Activated CD4-positive, CD25-positive, alpha-beta regulatory T cell treated with anti-CD3 and anti-CD28 coated beads, Interleukin-2, amount 50 U/mL, for 16 hours (primary cell): ENCODE measurements at places on chromosomes 12 and 14.
A peak's percentile ranks its signal among the peaks of the same experiment; 100 is the strongest.

GRCh38 chr12:6340032-6340638 lies 1.7 kb downstream of the TNFRSF1A start:
- DNase-seq = no peak

GRCh38 chr14:24060984-24061913 lies 9.4 kb downstream of the CARMIL3 start:
- no peak for DNase-seq

DNA sequence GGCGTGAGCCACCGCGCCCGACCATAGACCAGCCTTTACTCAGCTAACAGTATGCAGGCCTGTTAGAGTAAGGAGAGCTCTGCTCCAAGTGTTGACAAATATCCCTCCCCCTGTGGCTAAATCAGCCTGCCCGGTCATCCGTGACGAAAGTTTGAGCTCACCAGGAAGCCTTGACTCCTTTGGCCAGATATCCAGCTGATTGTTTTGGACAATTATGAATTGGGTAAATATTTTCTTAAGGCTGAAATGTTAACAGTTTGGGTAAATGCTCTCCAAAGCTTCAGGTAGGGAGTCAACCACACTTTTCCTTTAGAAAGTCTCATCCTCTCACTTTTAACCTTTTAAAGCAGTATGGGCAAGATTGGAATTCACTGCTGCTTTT lies 157.9 kb downstream of the PAWR start:
- DNase-seq = no peak

- no peak for DNase-seq
Observed at GRCh38 chr14:89058697-89059096, 234.2 kb downstream of the TTC8 start.

DNA sequence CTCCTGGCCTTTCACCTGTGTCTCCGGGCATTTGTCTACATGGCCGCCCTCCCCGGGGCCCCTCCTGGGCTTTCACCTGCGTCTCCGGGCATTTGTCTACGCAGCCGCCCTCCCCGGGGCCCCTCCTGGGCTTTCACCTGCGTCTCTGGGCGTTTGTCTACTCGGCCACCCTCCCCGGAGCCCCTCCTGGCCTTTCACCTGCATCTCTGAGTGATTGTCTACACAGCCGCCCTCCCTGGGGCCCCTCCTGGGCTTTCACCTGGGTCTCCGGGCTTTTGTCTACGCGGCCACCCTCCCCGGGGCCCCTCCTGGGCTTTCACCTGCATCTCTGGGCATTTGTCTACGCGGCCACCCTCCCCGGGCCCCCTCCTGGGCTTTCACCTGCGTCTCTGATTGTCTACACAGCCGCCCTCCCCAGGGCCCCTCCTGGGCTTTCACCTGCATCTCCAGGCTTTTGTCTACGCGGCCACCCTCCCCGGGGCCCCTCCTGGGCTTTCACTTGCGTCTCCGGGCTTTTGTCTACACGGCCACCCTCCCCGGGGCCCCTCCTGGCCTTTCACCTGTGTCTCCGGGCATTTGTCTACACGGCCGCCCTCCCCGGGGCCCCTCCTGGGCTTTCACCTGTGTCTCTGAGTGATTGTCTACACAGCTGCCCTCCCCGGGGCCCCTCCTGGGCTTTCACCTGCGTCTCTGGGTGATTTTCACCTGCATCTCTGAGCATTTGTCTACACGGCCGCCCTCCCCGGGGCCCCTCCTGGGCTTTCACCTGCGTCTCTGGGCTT lies 68.0 kb upstream of the GALNT9 start:
- DNase-seq = no peak

- DNase-seq = no peak
Observed at GRCh38 chr12:88834226-88834625, 254.0 kb upstream of the KITLG start.

DNA sequence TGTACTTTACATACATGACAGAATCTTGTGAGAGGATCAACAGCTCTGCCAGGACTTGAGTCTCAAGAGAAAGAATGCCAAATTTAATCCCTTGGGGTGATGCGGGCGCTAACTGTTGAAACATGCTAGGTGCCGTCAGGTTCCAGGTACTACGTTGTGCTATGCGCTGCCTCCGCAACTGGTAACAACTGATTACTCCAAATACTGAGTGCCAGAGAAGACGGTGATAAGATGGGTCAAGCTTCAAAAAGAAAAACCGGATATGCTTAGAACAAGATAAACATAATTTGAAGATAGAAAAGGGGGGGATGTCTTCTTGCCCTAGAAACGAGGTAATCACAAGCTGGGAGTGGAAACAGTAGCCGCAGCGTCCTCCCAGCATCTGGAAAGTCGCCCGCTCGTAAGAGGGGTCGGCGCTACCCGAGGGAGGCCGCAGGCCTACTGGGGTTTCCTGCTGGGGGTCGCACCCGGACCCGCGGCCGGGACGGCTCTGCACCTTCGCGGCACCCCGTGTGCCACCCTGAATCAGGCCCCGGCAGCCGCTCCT lies 678 bp downstream of the ZBTB25 start:
- no peak for DNase-seq

DNA sequence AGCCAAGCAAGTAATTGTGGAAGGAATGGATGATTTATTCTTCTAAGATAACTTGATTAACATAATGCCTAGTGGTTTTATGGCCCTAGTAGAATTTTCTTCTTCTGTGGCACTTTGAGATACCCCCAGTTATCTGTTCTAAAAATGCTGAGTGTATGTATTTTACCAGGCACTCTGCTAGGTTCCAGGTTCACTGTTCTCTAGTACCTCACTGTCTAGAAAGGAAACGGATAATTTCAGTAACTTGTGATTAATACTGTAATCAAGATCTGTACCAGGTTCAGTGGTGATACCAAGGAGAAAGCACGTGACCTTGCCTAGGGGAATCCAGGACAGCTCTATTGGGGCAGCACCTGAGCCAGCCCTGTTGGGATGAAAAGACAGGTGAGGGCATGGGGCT lies 8.0 kb downstream of the ANO6 start:
- DNase-seq = no peak

DNA sequence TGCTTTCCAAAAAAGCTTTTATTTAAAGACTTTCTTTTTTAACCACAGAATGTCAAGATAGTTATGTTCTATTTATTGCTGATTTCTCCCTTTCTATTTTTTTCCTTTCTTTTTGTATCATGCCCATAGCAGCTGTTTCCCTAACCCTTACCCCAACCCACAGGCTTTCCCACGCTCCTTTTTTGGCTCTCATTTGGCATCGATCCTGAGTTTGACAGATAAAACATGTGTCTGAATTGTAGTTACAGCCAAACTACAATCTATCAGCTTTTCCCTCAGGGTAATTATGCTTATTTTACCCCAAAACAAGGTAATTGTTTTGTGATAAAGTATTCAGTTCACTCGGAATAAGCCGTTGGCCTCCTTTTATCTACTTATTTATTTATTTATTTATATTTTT lies 46.7 kb downstream of the PDE3A start:
- DNase-seq = no peak

- peak; percentile 52 for DNase-seq
Observed at GRCh38 chr12:546920-547845, 87.4 kb downstream of the B4GALNT3 start.
